ENCODE measurements at places on chromosomes 13 and 19.
A peak's percentile ranks its signal among the peaks of the same experiment; 100 is the strongest.

- no peak for DNase-seq
These were observed 107.8 kb upstream of the SPRY2 start for GRCh38 chr13:80448725-80449124.

DNA sequence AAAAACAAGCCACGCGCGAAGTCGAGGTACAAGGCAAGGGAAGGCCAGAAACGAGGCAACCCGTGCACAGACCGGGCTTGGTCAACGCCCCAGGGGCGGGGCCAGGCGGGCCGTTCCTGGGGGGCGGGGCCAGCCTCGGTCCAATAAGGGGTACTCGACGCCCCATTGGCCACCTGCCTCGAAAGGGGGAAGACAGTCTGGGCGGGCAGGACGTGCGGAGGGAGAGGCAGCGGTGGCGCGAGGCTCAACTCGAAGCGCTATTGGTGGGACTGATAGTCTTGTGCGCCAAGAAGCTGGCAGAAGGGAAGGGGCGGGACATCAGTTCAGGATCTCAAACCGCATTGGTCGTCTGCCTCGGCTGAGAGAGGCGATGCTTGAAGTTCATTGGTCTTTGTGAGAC, at the start of gene LYPD4:
TSS of gene LYPD4 (minus strand) at position 83 of the 400 bp plus-strand sequence. CDS start 5,398 bp downstream, outside the sequence.
- DNase-seq: no peak

DNA sequence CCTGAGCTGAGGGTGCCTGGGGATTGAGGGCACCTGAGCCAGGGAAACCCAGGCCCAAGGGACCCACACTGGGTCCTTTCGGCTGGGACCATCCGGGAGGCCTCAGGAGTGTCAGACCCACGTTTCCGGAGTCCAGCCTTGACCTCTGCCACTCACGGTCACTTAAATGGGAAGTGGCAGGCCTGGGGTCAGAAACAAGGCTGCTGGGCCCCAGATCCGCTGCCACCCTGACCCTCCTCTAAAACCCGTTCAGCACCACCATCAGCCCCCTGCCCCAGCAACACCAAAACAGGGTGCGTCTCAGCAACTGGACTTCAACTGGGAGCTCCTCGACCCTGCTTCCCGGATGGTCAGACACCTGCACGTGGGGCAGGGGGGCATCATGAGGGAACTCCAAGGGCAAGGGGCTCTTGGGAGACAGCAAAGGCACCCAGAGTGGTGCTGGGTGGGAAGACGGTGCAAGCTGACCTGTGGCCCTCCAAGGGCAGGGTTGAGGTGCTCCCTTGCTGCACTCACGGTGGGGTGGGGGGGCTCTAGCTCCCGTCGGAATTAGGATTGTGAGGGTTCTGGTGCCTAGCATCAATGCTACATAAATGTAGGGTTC, 1.2 kb upstream of the PLPP2 start:
- no peak for DNase-seq

DNA sequence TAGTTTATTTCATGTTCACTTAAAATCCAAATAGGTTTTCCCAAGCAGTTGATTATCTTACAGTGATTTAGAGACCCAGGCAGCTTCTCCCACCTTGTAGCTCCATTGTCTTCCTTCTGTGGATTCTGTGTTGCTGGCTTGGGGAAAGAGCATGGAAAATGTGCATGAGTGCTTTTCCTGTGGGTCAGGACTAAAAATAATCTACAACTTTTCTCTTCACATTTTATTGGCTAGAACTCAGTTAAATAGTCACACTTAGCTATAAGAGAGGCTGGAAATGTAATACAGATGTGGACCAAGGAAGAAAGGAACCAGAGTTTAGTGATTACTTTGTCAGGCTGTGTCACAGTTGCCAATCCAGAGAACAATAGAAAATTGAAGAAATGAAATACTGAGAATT, 198.8 kb downstream of the NBEA start:
- no peak for DNase-seq

DNA sequence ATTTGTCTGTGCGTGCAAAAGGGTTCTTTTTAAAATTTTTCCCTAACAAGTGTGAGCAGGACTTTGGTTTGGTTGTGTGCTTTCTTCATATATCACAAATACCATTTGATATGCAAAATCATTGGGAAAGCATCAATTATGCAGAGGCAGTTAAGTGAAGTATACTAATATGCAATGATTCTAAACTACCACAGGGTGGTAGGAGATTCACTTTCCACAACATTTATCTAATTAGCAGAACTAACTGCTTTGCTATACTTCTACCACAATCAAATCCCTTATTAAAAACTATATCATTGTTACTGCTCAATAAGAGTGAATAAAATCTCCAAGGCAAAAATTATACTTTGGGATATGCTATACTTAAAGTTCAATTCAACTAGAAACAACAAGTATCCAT, 2738.9 kb upstream of the PCDH20 start:
- DNase-seq: no peak

- no peak for DNase-seq
These were observed 195.0 kb upstream of the KL start for GRCh38 chr13:32821149-32821688.

DNA sequence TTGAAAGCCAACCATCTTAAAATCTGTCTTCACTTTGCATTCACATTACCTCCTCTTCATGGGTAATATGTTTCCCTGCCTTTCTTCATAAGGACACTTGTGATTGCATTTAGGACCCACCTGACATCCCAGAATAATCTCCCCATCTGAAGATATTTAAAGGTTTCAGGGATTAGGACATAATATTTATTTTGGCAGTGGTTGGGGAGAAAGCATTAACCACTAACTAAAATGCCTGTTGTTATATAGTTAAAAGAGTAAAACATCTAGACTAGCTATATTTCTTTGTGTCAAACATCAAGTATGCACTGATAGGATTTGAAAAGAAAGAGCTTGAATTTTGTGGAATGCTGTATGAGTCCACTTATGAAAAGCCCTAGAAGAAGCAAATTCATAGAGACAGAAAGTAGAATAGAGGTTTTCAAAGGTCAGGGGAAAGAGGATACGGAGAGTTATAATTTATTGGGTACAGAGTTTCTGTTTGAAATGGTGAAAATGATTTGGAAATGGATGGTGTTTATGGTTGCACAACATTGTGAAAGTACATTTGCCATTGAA, 457.7 kb upstream of the SPRY2 start:
- no peak for DNase-seq

DNA sequence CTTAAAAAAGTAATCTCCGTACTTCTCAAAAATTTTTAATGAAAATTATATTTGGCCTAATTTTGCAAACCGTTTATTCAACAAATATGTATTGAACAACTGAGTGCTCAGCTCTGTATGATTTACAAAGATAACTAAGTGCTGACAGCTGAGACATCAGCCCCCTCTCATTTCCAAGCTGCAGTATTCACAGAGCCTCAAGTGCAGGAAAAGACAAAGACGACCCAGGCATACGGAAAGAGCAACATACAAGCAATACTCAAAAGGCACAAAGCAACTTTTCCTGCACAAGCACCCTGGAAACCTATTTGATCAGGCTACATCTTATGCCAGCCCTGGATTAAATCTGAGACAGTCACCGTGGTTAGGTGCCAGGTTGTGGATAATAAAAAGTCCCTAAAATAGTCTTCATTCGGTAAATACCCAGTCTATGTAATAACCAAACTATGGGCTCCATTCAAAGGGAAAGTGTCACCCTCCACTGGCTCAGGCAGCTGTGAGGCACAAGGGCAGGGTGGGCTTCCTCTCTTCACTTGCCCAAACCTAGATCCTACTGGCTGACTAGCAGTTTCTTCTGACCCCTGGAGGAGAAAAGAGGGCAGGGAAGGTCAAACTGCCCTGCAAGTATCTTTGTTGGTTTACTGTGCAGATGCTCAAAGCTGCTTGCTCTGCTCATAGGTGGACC, 65.5 kb downstream of the TBC1D4 start:
- no peak for DNase-seq

DNA sequence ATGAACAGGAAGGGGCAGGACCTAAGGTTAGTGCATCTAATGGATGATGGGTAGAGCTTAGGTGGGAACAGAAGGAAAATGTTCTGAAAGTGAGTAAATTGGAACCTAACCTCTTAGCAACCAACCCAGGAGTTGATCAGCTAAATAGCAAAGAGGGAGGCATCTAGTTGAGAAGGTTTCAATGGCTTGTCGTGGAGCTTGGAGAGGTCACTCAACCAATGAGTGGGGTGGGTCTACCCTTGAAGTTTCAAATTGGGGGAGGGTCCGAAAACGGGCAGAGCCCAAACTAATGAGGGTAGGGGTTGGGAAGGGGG, 5.7 kb upstream of the SHKBP1 start:
- DNase-seq: no peak

GRCh38 chr13:113625965-113626721, 31.9 kb downstream of the ATP4B start:
- DNase-seq: peak; percentile 42

- DNase-seq: peak; percentile 92
These were observed at the start of gene TBXA2R for GRCh38 chr19:3606690-3607289. Gene TBXA2R, minus strand, starts transcription at chr19:3606875. Its CDS starts 6,241 bp downstream, at chr19:3600634.

GRCh38 chr13:30520571-30520970, 54.8 kb upstream of the HMGB1 start:
- DNase-seq: no peak

DNA sequence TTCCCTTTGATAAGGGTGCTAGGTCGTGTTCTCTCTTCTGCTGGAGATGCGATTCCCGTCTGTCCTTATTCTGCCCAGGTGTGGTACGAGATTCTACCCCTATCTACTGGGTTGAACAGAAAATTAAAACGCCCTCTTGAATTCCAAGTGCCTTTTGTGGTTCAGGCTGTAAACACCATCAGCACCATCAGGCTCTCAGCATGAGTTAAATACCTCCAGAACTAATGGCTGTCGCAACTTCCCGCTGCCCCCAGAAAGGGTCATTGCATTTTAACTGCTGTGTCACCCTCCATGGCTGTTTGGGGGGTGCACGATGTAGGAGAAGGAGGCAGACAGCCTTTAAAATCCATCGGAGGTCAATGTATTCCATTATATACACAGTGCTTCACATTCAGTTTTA, 177.4 kb downstream of the OXGR1 start:
- no peak for DNase-seq

- no peak for DNase-seq
These were observed 1019.4 kb upstream of the SLC10A2 start for GRCh38 chr13:104085611-104086010.

DNA sequence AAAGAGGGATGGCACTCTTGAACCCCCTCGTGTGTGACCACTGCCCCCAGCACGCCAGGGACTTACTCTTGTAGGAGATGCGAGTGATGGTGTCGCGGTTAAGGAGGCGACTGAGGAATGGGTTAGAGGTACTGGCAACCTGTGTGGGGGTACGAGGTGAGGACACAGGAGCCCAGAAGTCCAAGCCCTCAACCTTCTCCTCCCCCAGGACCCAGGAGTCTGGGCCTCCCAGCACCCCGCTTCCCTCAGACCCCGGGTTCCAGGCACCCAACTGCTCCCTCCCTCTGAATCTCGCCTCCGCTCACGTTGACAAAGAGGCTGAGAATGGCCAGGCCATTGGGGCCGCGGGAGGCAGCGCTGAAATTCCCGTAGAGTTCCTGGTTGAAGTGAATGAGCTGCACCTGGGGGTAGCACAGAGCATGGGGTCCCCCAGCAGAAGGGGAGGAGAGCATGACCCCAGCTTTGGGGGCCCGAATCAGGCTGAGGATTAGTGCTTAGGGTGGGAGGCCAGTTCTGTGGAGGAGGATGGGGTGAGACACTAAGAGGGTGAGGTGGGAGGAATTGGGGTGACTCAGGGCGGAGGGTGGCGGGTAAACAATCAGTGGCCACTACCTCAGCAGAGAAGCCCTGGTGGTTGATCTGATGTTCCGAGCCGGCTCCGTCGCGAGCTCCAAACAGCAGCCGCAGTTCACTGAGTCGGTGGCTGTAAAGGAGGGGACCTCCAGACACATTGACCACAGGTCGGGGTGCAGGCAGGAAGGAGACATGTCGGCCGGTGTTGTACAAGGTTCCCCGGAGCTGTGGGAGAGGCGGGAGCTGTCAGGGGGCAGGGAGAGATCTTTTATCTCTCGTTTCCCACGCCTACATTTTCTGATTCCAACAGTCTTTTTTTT, 2.5 kb upstream of the DBP start:
- DNase-seq: peak; percentile 67

DNA sequence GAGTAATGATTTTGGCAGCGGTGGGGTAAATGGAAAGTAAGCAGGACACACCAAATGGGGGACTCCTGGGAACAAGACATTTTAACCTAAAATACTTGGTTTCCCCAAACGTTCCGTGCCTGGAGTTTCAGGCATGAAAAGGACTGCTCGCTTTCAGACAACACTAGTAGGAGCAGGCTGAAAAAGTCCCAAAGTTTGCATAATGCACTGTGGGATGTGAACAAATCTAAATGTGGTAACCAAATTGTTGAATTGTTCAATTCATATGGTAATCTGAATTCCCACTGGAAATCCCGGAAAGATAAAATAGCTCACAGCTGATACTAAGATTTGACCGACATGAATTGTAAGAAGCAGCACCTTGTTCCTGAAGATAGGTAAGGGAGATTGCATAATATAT, 467.2 kb upstream of the ARGLU1 start:
- DNase-seq: no peak

DNA sequence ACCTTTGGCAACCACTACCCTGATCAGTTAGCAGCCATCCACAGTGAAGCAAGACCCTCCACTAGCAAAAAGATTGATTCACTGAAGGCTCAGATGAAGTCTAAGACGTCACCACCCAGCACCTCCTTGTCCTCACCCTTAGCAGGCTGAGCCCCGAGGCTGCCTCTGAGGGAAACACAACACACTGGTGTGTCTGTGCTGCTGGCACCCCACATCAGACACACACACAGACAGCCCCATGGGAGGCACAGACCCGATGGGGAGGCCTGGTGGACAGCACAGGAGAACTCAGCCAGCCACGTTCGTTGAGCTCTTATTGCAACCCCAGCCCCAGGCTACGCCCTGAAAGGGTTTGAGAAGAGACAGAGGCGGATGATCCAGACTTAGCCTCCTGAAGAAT, 94.7 kb downstream of the ZDHHC20 start:
- DNase-seq: no peak

GRCh38 chr13:30112602-30113435, 194.5 kb downstream of the KATNAL1 start:
- peak; percentile 90 for DNase-seq

DNA sequence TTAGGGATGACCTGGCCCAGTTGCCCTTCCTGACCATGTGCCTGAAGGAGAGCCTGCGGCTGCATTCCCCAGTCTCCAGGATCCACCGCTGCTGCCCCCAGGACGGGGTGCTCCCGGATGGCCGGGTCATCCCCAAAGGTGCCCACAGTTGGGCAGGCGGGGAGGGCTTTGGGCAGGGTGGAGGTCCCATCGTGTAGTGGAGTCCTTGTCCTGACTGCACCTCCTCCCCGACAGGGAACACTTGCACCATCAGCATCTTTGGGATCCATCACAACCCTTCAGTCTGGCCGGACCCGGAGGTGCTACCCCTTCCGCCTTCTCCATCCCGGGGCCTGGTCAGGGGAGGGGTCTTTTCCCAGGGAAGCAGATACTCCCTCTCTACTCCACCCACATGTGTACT, 31.7 kb upstream of the CYP4F8 start:
- DNase-seq: no peak

Measured in sciatic nerve (tissue), 2 donors.